Stimulated activated CD8-positive, alpha-beta memory T cell treated with anti-CD3 and anti-CD28 coated beads, Interleukin-2, amount 100 ng/mL, for 1 hour (primary cell): ENCODE measurements at places on chromosomes 12 and 14.

DNA sequence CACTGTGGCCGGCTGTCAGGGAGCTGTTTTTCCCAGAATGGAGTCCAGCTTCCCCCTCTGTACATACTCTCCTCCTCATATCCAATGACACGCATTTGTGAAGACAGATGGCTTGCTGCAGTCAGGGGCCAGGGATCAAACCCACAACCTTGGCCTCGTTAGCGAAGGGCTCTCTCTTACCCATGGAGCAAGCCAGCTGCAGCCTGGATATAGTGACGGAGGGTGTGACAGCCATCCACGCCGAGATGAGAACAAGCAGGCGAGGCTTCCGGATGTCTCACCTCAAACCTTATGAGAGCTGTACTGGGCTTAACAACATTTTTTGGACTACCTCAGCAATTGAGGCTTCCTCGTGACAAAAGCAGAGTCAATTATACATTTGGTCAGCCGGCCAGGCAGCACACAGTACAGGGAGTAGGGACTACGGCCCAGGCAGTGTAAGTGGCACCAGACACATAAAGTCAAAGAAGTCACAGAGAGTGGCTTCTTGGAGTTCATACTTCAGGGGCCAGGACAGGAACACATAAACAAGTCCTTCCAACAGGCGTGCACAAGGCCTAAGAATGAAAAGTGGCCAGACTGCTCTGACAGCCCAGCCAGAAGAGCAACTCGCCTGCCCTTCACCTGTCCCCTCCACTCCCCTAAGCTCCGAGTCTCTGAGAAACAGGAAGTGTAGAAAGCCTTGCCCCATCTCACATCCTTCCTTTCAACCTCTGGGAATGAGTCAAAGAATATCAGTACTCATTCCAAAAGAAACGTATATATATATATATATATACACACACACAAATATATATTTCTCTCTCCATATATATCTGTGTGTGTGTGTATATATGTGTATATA, 115.1 kb downstream of the TTC7B start:
- no peak for DNase-seq

DNA sequence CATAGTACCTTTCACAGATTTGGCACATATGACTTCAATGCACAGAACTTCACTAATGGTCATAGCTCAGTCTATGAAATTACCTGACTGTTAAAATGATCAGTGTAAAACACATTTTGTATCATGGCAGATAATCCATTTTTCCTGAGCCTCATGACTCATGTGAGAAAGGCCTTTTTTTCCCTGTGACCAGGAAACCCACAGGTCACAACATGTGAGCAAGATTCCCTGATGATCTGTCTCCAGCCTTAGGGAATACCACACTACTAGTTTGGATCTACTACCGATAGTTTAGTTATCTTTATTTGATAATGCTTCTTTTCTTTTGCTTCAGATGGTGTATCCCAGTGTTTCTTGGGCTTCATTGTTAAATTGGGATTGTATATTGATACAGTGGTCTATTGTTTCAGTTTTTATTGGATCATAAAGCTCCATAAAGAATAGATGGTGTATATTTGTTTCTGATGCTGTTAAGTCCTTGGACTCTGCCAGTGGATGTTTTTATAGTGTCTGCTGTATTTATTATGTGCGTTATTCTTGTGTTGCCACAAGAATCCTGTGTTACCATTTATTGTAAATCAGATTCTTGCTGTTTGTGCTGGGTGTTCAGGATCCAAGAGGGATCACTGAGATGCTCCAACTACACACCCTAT, 248.7 kb upstream of the PELI2 start:
- no peak for DNase-seq

DNA sequence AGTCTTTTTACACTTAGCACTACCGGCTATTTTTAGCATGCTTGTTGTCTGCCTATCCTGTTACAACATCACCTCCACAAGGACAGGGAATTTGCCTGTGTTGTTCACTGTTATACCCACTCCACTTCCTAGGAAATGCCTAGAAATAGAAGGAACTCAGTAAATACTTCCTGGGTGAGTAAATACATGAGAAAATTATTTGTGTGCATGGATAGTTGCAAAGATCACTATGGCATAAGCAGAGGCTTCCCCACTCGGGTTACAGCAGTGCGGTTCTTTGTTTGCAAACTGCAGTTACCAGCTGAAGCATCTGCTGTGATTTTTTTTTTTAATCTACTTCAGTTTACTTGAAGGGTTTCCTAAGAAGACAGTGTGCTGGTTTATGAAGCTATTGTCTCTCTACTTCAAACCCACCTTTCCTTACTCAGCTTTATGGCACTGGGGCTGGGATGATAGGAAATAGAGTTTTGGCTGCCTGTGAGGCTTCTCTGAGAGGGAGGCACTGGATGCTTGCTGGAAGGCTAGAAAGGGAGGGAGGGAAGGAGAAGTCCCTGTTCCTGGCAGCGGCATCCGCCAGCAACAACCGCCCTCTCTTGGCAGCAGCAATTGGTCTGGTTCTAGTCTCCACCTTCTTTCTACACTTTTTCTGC, 29.0 kb downstream of the PDE6H start:
- DNase-seq, result no peak

GRCh38 chr12:26410689-26411088, 215.3 kb downstream of the SSPN start:
- no peak for DNase-seq

GRCh38 chr14:86933958-86934595, 1058.9 kb downstream of the GALC start:
- DNase-seq, result no peak

DNA sequence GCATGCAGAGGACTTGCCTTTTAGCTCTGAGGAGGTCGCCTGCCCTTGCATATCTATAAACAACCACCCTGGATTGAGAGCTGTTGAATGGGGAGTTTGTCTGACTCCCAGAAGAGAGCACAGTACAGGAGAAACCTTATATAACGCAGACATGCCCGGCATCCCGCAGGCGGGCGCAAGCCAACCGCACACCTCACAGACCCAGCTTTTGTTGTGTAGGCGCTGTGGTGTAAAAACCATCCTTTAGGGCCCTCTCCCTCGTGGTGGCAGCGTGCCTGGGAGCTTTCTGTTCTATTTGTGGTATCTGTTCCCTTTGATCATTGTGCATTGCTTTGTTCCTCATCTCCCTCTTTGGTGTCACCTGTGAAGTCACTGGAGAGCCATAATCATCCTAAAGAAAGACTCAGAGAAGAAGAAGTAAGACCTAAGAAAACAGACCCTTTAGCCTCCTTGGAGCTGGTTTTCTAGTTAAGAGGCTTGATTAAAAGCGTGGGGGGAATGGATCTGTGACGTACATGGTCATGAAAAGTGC, 77.7 kb downstream of the ETV6 start:
- no peak for DNase-seq

- DNase-seq, result peak; percentile 28
Observed at GRCh38 chr14:75906680-75907280, 75.0 kb downstream of the TGFB3 start.

DNA sequence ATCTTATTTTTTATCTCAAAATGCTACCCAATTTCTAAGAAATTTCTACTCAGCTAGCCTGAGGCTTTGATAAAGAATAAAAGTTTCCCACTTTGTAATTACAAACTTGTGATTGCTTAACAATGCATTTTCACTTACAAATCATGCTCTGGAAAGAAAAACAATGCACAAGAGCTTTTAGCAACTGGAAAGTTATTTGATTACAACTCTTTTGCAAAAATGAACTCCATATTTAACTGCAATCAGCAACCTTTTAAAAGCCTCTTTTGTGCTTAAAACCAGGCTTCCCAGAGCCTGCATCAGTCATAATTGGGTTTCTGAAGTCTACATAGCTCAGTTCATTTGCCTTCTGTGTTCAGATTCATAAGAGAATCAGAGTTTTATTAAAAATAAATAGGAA, 395.2 kb downstream of the PAWR start:
- DNase-seq, result no peak

DNA sequence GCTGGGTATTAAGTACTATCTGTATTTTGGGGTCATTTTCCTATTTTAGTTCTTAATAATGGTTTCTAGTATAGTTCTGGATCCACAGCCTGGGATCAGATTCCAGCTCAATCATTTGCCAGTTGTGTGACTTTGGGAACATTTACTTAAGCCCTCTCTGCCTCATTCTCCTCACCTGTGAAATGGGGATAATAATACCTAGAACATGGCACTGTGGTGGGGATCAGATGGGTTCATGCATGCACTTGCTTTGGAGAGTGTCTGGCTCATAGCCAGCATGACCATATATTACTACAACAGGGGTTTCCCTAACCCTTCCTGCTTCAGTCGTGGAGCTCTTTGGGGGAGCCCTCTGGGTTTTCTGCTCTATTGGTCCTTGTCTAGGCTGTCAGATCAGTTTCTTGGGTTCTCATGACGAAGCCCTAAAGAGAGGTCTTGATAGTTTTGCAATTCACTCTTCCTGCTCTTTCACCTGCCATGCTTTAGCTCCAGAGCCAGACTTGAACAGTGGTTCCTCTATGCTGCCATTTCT, 34.1 kb upstream of the SMOC1 start:
- no peak for DNase-seq
